ENCODE measurements at places on chromosomes 11 and 22.

GRCh38 chr11:9868641-9869040, 204.8 kb downstream of the SWAP70 start:
- no peak overlapping the region for H3K4me3 ChIP-seq
- H3K27me3 ChIP-seq, result no peaks in the 10 kb centered on the region
- peaks cover 44% of the 10 kb centered on the region for H3K36me3 ChIP-seq
- DNase-seq, result no peak

DNA sequence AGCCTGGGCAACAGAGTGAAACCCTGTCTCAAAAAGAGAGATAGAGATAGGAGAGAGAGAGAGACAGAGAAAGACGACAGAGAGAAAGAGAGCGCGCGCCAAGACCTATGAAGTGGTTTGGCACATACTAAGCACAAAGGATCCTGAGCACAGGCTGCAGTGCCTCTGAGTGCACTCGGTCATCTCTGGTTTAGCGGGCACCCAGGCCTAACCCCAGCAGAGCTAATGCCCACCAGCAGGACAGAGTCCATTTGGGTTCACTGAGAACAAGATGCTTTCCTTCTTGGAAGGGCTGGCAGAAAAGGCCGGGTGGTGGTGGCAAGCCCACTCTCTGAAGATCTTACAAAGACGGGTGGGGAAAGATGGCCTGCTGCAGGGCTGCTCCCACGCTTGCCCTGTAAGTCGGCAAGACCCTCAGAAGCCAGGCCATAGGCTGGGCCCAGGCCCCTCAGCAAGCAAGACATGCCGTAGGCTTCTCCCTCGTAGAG, 3.3 kb downstream of the SCARF2 start:
- H3K27me3 ChIP-seq, result peaks cover 12% of the 10 kb centered on the region
- peaks cover 36% of the 10 kb centered on the region for H3K4me1 ChIP-seq
- H3K36me3 ChIP-seq, result peaks cover 9% of the 10 kb centered on the region
- no peak overlapping the region for H3K4me3 ChIP-seq

DNA sequence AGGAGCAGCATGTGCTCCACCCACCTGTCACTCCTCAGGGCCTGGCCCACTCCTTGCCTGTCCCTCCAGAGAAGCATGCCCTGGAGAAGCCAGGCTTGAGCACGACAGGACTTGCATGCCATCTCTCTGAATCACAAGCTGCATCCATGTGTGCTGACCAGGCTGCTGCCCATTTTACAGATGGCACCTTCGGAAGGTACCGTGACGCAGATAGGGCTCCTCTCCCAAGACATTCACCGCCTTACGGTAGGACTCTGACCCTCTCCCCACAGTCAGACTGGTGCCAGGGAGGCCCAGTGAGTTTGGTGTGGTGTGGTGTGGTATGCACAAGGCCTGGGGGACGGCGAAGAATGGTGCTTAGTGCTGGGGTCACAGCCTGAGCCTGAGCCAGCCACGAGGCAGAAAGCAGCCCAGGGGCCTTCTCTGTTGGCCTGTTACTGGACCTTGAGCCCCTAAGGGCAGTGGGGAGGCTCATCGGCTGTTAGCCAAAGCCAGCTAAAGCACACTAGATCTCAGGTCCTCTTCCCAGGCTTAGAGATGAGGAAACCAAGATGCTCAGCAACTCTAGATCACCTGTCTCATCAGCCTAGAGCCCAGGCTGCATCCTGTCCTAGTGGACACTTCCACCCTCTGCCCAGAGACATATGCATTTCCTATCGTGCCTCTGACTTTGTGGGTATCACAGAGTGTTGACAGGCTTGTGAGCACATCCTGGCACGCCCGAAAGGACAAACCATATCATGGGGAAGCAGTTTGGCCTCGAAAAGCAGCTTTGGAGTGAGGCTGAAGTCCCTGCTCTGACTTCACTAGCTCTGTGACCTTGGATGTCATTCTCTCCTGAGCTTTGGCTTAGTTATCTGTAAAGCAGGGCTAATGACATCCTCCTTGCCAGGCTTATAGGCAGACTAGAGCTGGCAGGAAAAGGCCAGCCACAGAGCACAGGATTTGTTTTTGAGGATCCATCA, 17.8 kb downstream of the CYB5R2 start:
- H3K36me3 ChIP-seq, result no peaks in the 10 kb centered on the region
- no peak overlapping the region for H3K27ac ChIP-seq
- DNase-seq, result no peak
- peaks cover 4% of the 10 kb centered on the region for H3K27me3 ChIP-seq

DNA sequence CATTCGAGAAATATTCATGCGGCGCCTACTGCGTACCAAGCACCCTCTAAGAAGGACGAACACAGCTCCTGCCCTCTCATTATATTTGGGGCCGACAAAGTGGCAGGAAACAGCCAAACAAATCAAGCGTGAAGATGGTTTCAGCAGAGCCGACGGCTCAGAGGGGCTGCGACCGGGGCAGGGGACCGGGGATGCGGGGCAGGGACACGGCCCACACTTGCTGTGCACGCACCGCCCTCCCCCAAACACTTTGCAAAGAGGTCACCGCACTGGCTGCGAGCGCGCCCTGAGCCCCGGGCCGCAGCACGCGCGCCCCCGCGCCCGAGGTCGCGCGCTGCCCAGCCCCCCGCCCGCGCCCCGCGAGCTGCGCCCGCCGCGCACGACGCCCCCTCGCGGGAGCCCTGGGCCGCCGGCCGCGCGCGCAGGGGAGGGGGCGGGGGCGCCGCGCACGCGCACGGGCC, 255 bp upstream of the SYNGR1 start:
- no peak for DNase-seq
- H3K36me3 ChIP-seq, result no peaks in the 10 kb centered on the region
- H3K4me3 ChIP-seq, result peak overlapping the region; percentile 86

GRCh38 chr11:78195917-78196560, 7.3 kb downstream of the USP35 start:
- no peak for DNase-seq
- H3K4me3 ChIP-seq, result no peak overlapping the region
- no peak overlapping the region for H3K27ac ChIP-seq

DNA sequence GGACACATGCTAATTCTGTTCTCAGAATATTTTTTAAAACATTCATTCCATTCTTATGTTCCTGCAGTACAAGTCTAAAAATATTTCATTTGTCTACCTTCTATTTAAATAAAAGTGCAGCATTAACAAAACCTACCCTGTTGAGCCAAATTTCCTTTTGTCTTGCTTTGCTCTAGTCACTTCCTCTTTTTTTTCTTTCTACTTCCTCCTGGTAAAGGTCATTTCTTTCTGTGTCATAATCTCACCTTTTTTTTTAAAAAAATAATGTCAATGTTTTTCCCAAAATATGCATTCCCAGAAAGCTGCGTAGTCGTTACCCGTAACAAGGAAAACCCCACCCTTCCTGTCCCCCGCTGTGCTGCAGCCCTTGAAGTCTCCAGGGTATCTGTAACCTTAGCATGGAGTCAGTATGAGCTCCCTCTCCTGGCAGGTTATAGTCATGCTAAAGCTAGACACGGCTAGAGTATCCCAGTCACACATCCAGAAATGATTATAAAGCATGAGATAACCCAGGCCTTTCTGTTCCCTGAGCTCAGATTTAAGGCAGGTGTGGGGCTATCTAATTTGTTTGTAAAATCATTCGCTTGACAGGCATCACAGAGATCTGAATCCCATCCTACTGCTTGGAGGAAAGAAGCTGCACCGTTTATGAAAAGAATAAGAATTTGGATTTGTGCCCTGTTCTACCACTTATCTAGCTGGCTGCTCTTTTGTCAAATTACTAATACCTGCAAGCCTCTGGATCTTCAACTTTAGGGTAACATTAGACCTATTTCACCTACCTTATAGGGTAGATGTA, 51.1 kb upstream of the EED start:
- H3K27me3 ChIP-seq, result no peaks in the 10 kb centered on the region
- H3K36me3 ChIP-seq, result no peaks in the 10 kb centered on the region
- H3K4me3 ChIP-seq, result peak overlapping the region; percentile 70
- peaks cover 31% of the 10 kb centered on the region for H3K4me1 ChIP-seq

GRCh38 chr11:32436751-32437494, 1.6 kb upstream of the WT1 start:
- peaks cover 67% of the 10 kb centered on the region for H3K27me3 ChIP-seq
- H3K4me1 ChIP-seq, result peaks cover 11% of the 10 kb centered on the region
- H3K27ac ChIP-seq, result no peak overlapping the region

GRCh38 chr22:38900677-38901076, 28.7 kb upstream of the CBX6 start:
- no peak overlapping the region for H3K4me3 ChIP-seq
- DNase-seq, result no peak
- H3K27me3 ChIP-seq, result peaks cover 13% of the 10 kb centered on the region
- peaks cover 5% of the 10 kb centered on the region for H3K36me3 ChIP-seq
- no peaks in the 10 kb centered on the region for H3K4me1 ChIP-seq

DNA sequence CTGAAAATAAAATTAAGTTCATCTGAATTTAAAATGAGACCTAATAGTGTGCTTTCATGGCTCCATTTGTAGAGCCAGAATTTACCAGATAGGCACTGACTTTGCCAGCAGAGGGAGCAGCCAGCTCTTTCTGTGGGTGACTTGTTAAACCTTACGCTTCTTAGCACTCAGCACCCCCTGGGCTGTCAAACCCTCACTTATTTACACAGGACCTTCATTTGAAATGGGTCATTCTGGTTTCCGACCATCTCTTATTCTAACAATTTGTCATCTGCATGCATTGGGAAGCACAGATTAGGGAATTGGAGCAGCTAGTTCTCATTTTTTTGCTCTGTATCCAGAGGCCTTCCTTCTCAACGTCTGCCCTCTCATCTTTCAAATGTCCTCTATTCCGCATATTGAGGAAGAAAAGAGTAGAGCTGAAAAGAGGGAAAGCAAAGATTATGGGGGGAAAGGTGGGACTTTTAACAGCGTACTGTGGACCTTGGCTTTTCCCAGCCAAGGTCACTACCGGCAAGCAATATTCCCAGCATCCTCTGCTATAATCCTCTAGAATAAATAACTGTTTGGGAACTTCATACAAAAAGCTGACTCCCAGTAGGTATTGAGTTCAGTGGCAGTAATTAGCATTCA, 3.1 kb downstream of the ASRGL1 start:
- H3K27ac ChIP-seq, result no peak overlapping the region
- no peaks in the 10 kb centered on the region for H3K4me1 ChIP-seq
- peaks cover 50% of the 10 kb centered on the region for H3K27me3 ChIP-seq
- DNase-seq, result peak; percentile 38
- no peak overlapping the region for H3K4me3 ChIP-seq

- no peaks in the 10 kb centered on the region for H3K36me3 ChIP-seq
These were observed 91.7 kb upstream of the GRAMD1B start for GRCh38 chr11:123338266-123338800.

- peaks cover 33% of the 10 kb centered on the region for H3K27me3 ChIP-seq
- H3K27ac ChIP-seq, result no peak overlapping the region
- no peaks in the 10 kb centered on the region for H3K36me3 ChIP-seq
- DNase-seq, result no peak
These were observed 3.3 kb downstream of the OSBP2 start for GRCh38 chr22:30697975-30698374.

- H3K4me1 ChIP-seq, result no peaks in the 10 kb centered on the region
- H3K27me3 ChIP-seq, result peaks cover 9% of the 10 kb centered on the region
- no peak overlapping the region for H3K27ac ChIP-seq
- DNase-seq, result no peak
- H3K4me3 ChIP-seq, result no peak overlapping the region
- H3K36me3 ChIP-seq, result no peaks in the 10 kb centered on the region
These were observed 10.8 kb upstream of the CLDN5 start for GRCh38 chr22:19535001-19535400.

DNA sequence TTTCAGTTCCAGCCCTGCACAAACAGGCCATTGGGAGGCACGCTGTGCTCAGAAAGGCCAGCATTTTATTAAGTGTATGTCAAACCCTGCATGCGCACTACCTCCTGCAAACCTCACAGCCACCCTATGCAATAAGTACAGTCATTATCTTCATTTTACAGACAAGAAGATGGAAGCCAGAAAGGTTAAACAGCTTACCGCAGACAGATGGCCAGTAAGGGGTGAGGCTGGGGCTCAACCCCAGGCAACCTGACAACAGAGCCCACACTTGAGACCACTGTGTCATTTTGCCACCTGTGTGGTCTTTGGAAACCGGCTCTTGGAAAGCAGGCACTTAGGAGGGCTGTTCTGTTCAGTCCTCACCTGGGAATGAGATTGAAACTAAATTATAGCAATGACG, 142.3 kb downstream of the NXPE2 start:
- no peak overlapping the region for H3K27ac ChIP-seq
- H3K4me1 ChIP-seq, result no peaks in the 10 kb centered on the region
- no peaks in the 10 kb centered on the region for H3K36me3 ChIP-seq
- H3K27me3 ChIP-seq, result peaks cover 2% of the 10 kb centered on the region

DNA sequence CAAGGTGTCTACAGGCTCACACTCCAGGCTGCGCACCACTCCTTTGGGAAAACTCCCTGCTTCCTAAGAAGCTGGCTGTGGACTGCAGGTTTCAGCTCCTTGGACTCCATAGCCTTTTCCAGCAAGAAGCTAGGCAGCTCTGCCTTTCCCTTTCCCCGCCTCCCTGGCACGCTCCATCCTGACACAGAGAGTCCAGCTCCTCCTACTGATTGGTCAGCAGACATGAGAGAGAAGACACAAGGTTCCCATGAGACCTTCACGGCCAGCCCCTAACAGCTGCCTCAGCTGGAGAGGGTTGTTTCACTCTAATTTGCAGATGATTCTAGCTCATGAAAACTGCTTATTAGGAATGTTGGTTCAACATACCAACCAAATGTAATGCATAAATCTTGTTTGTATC, 27.6 kb downstream of the TENM4 start:
- peak; percentile 88 for DNase-seq
- peak overlapping the region; percentile 95 for H3K27ac ChIP-seq
- no peaks in the 10 kb centered on the region for H3K27me3 ChIP-seq
- peak overlapping the region; percentile 83 for H3K4me3 ChIP-seq

GRCh38 chr11:124074554-124074953, 33.4 kb upstream of the OR10G7 start:
- peaks cover 12% of the 10 kb centered on the region for H3K27me3 ChIP-seq
- no peak overlapping the region for H3K4me3 ChIP-seq
- H3K27ac ChIP-seq, result no peak overlapping the region
- peaks cover 6% of the 10 kb centered on the region for H3K4me1 ChIP-seq
- H3K36me3 ChIP-seq, result no peaks in the 10 kb centered on the region
- no peak for DNase-seq

- H3K27ac ChIP-seq, result peak overlapping the region; percentile 22
- H3K36me3 ChIP-seq, result no peaks in the 10 kb centered on the region
- peak; percentile 64 for DNase-seq
- no peak overlapping the region for H3K4me3 ChIP-seq
- peaks cover 10% of the 10 kb centered on the region for H3K27me3 ChIP-seq
These were observed 27.4 kb downstream of the RCN1 start for GRCh38 chr11:32118025-32118974.

GRCh38 chr11:133306019-133306418, 226.3 kb downstream of the OPCML start:
- DNase-seq, result no peak
- peaks cover 2% of the 10 kb centered on the region for H3K27me3 ChIP-seq
- H3K27ac ChIP-seq, result no peak overlapping the region
- H3K4me3 ChIP-seq, result no peak overlapping the region
- H3K4me1 ChIP-seq, result no peaks in the 10 kb centered on the region
